ENCODE measurements at places on chromosomes 5 and 9.

DNA sequence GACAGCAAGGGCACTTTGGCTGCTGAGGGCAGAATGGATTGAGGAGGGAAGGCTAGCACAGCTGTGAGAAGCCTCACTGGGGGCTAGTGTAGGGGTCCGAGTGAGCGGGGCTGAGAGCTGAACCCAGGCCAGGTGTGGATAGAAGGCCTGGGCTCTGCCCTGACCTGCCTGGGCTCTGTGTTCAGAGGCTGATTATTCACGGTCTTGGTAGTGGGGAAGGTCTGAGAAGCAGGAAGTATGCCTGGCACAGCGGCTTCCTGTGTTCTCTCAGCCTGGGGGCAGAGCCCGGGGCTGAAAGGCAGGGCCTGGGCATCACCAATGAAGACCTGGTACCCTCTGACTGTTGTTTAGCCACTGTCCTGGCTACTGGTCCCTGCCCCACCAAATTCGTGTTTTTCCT is 136.4 kb upstream of the TBC1D2 start:
- no peak for DNase-seq

DNA sequence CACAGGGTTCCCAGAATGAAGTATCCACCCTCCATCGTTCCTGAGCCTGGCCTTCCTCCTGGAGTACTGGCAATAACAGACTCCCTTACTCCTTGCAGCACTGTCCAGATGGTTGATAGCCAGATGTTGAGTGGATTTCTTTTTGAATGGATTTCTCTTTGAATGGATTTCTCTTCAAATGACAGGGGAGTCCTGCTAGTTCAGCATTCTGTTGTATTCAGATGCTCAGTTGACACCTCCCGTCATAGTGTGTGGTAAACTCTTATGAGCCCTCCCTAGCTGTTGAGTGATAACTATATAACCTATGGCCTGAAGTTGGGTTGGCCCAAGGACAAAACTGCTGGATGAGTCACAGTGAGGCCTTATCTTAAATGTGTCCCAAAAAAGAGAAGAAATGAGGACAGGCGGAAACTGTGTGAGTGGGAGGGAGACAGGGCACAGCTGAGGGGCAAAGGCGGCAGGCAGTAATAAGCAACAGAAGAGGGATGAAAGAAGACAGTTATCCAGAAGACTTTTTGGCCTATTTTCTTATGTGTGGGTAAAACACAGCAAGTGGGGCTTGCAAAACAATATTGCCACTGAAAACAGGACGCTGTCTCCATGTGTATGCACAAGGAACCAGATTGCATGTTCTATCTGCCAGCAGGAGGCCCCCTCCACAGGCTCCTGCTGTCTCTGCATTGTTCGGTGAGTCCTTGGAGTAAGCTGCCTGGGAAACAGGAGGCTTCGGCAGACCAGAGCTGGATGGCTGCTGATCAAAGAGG is 209.5 kb upstream of the S1PR3 start:
- no peak for DNase-seq

DNA sequence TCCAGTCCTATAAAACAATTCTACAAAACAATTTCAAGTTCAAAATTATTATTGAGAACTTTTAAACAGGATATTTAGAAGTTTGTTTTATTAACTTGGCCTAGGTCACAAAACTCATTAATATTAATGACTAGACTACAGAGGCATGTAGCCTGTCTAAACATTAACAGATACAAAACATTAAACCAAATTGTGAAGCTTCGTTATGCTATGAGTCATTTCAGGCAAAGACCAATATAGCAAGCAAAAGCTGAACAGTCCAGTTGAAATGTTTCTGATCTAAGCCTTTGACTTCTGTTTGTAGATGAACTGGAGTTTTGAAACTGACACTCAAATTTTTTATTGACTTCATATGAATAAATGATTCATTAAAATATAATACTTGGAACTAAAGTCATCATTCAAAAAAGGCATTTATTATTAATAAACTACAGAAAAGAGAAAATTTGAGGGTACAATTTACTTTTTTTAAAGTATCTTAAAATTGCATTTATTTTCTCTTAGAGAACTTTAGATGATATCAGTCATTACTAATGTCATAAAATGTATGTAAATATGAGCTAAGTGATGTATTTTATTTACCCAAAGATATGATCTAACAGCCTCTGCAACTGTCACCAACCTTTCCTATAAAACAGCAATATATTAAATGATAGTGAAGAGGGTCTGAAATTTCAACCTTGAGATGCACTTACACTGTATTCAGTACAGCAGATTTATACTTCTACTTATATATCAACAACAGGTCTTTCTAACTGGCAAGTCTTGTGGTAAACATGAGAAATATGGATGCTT is 188.8 kb downstream of the COMMD10 start:
- DNase-seq, result no peak

- no peak for DNase-seq
Observed at GRCh38 chr5:110297152-110297670, 429.3 kb downstream of the TMEM232 start.

DNA sequence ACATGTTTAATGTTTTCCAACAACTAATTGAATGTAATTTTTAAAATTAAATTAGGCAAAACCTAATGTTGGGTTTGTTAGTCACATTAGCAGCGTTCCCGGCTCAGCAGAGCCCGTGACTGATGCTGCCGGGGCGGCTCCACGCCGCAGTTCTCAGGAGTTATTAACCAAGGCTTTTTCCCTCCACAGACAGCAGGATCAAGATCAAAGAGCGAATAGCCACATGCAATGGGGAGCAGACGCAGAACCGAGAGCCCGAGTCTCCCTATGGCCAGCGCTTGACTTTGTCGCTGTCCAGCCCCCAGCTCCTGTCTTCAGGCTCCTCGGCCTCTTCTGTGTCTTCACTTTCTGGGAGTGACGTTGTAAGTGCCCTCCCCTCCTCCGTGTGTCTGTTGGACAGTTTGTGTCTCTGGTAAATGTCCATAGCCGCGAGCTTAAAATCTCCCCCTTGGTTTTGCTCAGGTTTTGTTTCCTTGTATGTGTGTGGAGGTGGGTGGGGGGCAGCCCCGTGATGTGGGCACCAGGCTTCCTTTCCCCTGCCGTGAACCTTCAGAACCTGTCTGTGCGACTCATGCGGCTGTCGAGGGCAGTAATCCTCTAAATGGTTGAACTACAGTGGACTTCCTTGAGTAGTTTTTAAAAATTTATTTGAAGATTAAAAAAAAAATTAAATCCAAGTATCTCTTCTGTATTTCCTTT is 37.1 kb downstream of the TENT4A start:
- no peak for DNase-seq

DNA sequence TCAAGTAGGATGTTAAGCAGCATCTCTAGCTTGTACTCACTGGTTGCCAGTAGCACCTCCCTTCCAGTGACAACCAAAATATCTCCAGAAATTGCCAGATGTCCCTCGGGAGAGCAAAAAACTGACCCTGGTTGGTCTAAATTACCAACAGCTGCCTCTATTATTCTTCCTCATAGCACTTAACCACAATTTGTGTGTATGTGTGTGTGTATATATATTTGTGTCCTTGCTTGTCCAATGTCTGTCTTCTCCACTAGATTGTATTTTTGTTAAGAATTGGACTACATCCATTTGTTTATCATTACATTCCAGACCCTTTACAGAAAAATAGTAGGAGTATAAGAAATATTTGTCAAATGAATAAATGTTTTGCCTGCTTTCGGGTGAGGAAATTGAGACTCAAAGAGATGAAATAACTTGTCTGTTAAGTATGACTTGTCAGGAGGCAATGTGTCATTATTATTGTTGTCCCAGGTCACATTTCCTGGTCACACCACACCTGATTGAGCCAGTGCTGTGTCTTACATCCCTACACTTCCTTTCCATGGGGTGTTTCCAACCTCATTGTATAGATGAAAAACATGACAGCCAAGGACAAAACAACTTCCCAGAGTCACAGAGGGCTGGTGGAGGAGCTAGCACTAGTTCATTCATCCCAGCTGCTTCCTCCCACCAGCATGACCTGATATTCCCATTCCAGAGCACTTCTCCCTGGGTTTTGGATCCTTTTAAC is 11.4 kb upstream of the GRPEL2 start:
- no peak for DNase-seq

DNA sequence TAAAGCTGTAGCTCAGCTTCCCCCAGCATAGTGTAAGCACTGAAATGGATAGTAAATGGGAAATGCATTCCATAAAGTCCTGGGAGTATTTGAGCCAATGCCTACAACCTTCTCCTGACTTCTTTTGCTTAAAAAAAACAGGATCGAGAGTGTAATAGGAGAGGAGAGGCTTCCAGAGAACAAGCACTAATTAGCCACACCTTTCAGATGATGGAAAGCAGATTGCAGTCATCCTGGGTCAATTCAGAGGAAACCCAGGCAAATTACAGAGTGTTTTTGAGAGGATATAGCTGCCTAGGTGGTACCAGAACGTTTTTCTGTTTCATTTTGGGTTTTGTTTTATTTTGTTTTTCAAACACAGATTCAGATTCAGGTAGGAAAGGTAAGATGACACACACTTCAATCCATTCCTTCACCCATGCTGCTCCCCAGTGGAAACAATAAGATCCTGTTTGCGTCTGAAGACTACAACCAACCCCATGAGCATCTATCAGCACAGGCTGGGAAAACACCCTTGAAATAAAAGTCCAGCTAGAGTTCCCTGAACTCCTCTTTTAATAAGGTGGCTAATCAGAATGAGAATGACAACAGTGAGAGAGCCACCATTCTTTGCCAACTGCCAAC is 95.6 kb downstream of the RFK start:
- DNase-seq, result no peak

- no peak for DNase-seq
Observed at GRCh38 chr5:52452098-52452497, 335.6 kb upstream of the ITGA1 start.

DNA sequence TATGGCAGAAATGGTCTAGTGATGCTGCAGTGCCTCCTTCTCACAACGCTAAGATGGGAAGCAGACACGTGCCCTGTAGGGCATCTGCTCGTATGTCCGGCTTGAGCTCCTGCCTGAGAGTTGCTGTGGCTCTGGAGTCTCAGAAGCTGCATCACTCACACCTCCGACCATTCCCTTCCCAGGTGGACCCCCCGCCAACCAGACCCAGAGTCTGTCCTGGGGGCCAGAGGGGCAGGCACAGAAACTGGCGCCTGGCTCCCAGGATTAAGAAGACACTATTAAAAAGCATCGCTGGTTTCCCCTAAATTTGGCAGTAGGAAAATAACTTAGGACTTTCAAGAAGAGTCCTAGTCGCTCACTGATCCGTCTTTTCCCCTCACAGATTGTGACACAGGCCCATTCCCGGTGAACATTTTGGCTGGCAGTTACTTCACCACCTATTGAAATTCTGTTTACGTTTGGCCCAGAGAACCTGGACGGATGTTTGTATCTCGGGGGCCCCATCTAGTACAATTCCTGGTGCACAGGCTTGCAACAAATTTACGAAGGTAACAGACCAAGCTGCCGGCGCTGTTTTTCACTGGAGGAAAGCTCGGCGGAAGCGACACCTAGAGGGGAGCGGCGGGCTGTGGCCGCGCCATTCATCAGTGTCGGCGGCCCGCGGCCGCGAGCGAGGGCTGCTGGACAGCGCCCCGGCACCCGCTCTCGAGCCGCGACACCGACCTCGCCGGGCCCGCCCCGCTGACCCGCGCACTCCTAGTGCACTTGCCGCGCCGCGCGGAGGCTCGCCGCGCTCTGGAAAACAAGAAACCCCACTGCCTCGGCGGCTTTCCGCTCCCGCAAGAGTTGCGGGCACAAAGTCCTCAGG is 1.6 kb downstream of the FSTL4 start:
- no peak for DNase-seq

- no peak for DNase-seq
Observed at GRCh38 chr9:11549311-11549794, 936.6 kb upstream of the PTPRD start.

DNA sequence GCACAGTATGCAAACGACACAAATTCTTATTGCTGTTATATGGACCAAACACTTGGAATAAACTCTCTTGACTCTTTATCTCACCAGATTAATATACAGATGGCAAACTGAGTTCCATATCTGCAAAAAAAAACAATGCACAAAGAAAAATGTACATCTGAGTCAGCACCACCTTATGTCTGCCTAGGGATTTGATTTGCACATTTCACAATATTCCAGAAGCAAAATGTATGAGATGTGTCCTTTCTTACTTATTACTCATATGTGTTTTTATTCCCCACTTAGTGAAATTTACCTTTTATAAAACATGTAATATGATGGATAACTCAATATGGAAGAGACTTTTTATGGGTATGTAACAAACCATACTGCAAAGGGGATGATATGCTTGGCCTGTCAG is 236.9 kb downstream of the GLIS3 start:
- no peak for DNase-seq

DNA sequence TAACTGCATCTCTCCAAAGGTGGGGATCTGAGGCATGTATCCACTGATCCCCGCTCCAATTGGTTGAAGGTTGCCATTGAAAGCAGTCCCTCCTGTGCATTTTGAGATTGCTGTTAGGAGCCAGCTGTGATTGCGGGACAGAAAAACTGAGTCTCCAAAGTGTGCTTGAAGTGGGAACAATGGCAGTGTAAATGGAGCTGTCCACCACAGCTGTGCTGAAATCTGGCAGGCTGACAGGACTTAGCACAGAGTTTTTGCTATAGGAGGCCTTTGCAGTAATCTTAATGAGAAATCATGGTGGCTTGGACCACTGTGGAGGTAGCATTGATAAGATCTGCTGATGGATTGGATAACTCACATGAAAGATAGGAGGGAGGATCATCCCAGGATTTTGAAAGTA is 3.3 kb downstream of the RNF20 start:
- DNase-seq, result no peak

GRCh38 chr5:158430166-158430797 is 571.3 kb upstream of the CLINT1 start:
- DNase-seq, result no peak

DNA sequence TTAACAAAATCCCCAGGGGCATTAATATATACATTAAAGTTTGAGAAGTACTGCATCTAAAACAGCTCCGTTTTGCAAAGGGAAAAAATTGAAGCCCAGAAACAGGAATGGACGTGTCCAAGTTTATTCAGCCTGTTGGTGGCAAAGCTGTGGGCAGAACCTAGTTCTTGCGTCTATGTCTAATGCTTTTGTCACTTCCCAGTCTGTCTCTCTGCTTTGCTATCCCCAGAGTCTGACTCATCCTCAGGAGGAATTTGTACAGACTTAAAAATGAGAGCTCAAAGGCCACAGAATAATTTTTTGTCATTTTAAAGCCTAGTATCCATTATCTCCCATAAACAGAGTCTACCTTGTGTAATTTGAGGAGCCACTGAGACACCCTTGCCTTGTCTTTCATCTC is 330.9 kb upstream of the GRIA1 start:
- no peak for DNase-seq

DNA sequence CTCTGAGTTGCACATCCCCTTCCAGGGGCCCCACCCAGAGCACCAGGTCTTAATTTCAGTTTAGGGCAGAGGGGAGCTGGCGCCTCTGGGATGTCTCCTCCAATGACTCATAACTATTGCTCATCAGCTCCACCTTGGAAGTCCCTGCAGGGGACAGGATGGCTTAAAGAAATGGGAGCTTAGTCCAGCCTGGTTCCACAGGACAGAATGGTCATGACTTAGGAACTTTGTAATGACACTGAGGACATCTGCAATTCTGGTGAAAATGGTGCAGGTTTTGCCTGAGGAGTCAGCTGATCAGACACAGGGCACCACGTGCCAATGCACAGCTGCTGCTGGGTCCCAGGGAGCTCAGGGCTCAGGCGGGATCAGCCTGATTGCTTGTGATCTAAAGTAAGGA is 16.4 kb upstream of the PPP1R26 start:
- peak; percentile 42 for DNase-seq

- peak; percentile 70 for DNase-seq
Observed at GRCh38 chr9:126398403-126399058, 71.9 kb downstream of the MVB12B start.
